ENCODE measurements at places on chromosomes 7 and 10.

DNA sequence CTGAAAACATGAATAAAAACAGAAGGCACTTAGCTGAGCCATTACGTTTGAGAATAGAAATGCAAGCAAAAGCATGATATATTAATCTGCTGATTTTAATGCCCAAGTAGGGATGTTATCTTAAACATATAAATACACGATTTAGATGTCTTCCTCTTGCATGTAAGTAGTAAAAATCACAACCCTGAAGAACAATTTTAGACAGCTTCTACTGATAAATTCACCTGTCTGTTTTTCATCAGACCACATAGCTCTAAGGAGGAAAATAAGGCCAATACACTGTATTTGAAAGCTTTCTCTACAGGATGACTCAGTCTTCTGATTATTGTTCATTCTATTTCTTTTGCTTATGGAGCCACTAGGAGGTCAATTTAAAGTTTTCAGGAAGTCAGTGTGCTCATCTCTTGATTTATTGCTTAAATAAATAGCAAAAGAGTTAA, 210.9 kb upstream of the CHRM2 start:
- no peak for DNase-seq

- DNase-seq: no peak
Measured at GRCh38 chr10:52450762-52451291, 136.7 kb downstream of the DKK1 start.

DNA sequence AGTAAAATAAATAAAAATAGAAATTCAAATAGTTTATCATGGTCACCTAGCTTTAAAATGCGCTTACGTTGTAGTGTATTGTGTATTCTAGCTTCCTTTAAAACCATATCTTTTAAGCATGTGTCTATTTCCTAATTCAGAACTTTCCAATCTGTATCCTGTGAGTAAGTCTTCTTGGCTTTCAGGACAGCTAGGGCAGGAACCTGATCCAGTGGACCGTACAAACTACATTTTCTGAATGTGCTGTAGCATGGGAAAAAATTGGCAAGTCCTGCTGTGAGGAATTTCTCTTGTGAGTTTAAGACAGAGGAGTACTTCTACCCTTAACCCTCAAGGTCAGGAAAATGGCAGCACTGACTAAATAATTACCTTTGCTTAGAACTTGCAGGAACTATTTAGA, 12.1 kb downstream of the OPN1SW start:
- no peak for DNase-seq

GRCh38 chr10:6398399-6398798, 181.7 kb downstream of the PRKCQ start:
- DNase-seq: no peak

DNA sequence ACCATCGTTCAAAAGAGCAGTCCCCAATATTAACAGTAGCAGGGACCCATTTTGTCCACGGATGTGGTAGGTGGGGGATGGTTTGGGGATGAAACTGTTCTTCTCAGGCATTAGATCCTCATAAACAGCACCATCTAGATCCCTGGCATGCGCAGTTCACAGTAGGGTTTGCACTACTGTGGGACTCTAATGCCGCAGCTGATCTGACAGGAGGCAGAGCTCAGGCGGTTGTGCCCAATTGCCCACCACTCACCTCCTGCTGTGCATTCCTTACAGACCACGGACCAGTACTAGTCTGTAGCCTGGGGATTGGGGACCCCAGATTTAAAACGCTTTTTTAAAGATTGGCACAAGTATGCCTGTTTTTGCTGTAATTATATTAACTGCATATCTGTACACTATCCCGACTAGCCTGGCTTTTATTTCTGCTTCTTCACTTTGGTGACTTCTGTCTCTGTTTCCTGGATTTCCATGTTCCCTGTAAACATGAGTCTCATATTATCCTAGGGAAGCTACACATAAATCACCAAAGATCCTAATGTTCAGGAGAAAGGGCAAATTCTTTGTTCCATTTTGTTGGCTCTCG, 163.3 kb upstream of the AKR1E2 start:
- DNase-seq: no peak

All from activated CD4-positive, alpha-beta T cell treated with anti-CD3 and anti-CD28 coated beads for 36 hours (primary cell).